ENCODE measurements at places on chromosomes 2 and 18.

DNA sequence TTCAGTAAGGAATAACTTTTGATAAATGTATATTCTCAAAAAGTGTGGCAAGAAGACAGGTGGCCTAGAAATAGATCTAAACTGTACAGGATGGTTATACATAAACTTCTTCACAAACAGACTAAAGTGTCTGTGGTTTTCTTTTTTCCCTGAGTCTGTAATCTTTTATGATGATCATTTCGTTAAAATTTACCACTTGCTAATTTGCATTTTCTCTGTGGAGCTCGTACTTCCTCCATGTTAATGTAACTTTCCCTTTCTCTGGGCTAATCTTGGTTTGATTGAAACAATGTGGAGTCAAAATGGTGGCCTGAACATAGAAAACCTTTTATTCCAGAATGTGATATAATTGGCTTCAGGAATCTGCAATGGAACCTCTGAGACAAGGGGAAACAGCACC lies 166.2 kb downstream of the FTCDNL1 start:
- DNase-seq: no peak

GRCh38 chr2:131032393-131032836 lies 60.8 kb downstream of the FAM168B start:
- no peak for DNase-seq

DNA sequence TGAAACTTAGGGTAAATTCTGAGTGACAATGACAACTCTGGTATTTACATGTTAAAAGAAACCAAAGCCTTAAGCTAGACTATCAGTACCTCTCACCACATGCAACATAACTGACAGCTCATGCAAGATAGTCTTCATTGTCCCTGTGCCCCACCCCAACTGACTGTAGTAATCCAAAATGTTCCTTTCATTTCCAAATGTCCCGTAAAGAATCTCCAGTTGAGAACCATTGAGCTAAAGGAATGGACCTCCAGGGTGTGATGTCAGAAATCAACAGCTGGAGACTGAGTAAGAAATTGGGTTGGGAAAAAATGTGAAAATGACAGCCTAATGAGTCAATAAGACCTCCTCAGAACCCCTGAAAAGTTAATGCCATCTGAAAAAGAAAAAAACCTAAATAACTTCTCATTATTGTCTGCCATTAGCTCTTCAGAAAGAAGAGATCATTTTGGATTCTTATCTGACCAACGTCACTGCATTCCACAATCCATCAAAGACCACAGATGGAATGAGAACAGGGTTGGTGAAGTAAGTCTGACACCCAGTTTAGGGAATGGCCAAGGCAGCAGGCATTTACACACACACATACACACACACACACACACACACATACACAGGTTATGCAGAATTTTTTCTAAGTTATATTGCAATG lies 51.7 kb upstream of the ACVR2A start:
- DNase-seq: no peak

DNA sequence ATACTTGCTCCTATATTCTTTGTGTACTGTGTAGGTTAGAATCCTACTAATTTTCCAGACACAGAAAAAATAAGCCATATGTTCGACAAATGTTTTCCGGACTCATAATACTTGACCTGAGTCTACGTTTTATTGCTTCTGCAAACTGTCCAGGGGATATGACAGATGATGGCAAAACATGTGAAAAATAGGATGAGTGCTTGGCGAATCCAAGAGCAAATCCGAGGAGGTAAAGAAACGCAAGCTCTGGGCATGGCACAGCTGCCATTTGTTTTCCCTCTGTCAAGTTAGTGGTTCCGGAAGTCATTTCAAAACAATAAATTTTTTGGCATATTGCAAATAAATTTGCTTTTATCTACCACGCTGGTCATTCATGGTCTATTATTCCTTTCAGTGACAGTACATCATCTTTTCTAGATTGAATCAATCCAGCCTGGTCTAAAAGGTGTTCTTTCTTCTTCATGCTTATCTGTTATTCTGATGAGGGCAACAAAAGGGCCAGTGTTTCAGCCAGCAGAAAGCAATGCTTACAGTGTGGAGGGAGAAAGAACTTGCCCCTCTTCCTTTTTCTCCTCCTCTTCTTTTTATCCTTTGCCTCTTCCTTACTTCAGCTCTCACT lies 476.1 kb upstream of the SOX11 start:
- DNase-seq: no peak

DNA sequence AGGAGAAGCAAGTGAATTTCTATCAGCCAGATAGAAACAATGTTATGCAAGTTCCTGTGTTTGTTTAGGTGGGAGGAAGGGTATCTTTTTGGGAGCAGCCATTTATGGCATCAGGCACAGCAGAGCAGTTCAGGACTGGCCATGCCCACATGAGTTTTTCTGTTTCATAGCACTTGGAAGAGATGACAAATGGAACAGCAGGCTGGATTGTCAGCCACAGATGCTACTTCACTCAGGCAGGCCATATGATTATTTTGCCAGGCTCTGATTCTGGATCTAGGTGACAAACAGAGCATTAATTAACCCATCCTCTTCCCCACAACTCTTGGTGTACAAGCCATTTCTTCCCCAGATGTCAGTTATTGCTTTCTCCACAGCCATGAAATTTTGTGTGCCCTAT lies 63.8 kb downstream of the GALNT13 start:
- no peak for DNase-seq

DNA sequence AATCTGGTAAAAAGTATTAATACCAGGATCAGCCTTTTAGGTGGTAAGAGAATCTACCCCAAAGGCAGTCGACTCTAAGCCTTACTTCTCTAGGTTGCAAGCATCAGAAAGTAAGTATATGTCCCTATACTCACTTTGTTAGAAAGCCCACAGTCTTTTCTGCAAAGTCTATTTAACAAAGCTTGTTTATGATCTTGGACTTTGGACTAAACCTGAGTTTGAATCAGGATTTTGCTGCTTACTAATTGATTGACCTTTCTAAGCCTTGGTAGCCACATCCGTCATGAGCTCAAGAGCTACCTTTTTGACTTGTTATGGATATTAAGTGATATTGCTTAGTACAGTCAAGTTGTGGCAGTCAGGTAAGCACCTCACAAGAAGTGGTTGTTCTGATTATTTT lies 18.4 kb downstream of the FMNL2 start:
- DNase-seq: no peak

- DNase-seq: no peak
Observed at GRCh38 chr18:54030434-54030833, 194.0 kb downstream of the MBD2 start.

DNA sequence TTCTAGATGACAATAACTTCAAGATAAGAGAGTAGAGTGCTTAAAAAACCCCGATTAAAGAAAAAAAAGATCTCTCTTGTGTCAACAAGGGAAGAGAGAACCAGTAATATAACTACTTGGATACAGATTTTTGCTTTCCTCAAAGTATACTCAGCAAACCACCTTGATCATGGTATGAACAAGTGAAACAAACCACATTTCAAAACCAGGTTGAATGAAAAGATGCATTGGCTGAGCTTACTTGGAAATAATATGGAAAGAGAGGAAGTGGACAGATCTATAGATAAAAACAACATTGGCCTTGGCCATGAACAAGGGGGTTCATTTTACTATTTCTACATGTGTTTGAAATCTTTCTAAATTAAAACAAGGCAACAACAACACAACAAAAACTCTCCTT lies 50.1 kb downstream of the ATP8B1 start:
- DNase-seq: no peak

DNA sequence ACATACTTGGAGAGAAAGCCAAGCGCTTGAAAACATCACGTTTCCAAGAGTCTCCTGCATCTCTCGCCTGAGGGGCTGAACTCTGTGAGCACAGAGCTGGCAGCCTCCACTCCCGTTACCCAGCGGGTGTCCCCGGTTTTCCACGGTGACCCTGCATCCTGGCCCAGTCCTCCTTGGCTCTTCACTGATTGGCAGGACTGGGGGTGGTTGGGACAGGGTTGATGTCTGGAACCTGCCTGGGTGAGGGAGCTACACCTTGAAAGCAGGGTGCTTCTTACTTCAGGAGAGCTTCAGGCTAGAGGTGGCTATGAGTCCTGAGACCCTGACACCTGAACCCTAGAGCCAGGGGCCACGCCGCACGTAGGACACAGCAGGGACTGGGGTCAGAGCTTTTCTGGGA lies 234.1 kb downstream of the DYSF start:
- no peak for DNase-seq

DNA sequence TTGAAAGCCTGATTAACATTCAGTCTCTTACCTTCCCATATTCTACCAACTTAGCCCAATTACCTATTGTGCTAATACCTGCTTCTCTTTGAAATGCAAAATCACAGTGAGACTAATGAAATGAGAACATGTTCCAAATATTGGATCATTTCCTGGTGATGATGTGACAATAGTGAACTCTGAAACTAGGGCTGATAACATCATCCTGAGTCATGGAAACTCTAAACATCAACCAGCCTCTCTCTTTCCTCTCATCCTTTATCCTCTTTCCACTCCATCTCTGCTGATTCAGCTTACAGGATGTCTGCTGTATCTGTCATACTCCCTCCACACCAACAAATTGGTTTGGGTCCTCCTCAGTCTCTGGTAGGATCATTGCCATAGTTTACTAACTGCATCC lies 98.8 kb upstream of the NCKAP5 start:
- DNase-seq: no peak

DNA sequence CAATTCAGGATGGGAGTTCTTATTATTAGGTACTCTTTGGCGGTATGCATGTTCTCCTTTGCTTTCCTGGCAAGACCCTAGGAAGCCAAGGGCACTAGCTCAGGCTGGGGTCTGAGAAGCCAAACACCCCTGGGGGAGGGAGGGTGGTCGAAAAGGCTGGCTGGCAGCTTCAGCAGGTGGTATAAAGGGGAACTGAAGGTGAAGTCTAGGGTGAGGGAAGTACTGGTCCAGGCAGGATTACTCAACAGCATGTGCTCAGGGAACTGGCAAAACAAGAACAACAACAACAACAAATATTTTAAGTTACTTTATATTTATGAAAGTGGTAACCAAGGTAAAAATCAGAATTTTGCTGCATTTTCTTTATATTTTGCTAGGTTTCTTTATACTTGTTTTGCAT lies 40.7 kb upstream of the PCBP1 start:
- no peak for DNase-seq

- no peak for DNase-seq
Observed at GRCh38 chr18:31500051-31500688, 2.2 kb downstream of the DSG2 start.

- DNase-seq: no peak
Observed at GRCh38 chr2:130243359-130243758, 45.1 kb upstream of the TUBA3E start.

GRCh38 chr2:102286041-102286440 lies 25.3 kb upstream of the IL1RL1 start:
- no peak for DNase-seq

DNA sequence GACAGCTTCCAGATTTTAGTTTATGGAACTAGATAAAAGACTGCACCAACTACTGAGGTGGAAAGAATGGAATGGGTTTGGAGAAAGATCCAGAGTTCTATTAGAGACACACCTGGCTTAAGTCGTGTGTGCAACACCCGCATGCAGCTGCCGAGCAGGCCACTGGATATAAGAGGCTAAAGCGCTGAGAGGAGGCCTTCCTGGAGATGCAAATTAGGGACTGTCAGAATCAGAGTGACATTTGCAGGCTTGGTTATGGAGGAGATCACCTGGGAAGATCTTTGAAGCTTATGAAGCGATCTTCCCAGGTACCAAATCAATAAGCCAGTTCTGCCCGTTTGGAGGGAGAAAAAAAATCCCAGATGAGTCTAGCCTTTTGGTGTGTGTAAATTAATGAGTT lies 30.4 kb upstream of the KLHL29 start:
- no peak for DNase-seq

DNA sequence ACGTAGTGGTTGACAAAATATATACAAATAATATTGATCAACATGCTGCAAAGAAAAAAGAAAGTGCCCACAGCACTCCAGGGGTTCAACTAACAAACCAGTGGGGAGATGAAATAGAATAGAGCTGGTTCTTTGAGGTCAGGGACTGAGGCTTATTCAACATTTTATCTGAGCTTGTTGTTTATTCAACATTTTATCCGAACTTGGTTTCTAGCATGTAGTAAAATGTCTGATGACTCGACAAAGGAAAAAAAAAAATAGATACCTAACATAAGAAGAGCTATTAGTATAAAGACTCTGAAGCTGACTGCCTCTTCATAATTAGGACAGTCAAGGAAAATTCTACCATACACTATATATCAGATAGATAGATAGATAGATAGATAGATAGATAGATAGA lies 440.9 kb downstream of the NRXN1 start:
- DNase-seq: no peak

GRCh38 chr2:65622951-65623535 lies 190.6 kb upstream of the SPRED2 start:
- no peak for DNase-seq

DNA sequence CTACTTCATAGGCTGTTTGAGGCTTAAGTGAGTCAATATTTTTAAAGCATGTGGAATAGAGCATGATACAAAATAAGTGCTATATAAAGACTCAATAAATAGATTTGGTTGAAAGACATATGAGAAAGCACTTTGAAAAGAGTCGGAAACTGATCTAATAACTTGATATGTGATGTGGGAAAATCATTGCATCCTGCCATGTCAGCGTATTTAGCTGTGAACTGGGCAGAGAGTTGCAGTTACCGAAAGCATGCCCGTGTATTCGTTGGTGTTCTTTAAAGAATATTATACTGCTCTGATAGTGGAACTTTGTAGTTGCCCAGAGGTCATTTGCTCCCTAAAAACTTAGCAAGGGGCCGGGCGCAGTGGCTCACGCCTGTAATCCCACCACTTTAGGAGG lies 37.8 kb upstream of the ZNF516 start:
- no peak for DNase-seq

DNA sequence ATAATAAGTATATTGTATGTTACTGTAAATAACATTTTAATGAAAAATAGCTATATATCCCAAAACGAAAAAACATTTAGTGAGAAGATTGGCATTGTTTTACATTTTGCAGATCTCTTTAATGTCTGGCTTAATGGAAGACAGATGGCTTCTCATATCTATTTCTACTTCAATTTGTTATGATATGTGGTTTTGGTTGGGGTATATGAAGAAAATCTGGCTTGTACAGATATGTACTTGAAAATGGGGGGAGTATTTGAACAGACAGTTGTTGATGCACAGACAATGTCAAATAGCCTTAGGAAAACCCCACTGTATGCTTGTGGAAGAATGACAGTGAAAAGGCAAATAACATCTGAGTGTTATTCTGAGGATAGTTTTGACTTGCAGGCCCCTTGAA lies 23.6 kb upstream of the GMCL1 start:
- no peak for DNase-seq

DNA sequence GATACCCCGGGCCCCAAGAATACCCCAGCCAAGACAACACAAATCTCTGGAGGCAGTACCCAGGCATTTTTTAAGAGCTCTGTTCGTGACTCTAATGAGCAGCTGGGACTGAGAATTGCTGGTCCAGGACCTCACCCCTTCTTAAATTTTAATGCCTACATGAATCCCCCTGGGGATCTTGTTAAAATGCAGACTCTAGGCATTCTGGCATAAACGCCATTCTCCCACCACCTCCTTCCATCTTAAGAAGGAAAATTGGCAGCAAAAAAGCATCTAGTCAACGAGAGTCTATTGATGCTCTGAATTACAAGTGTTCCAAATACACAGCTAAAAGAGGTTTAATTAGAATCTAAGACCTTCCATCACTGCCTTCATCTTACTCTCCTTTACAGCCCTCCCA lies 5.0 kb downstream of the CHST10 start:
- DNase-seq: no peak

- DNase-seq: no peak
Observed at GRCh38 chr2:136284226-136285119, 166.5 kb upstream of the CXCR4 start.

- no peak for DNase-seq
Observed at GRCh38 chr2:200121931-200122330, 166.5 kb downstream of the MAIP1 start.

- DNase-seq: no peak
Observed at GRCh38 chr2:149579972-149580882, 7.3 kb downstream of the MMADHC start.
